Fibroblast of skin of back (primary cell): ENCODE measurements at places on chromosomes 11 and 22.

DNA sequence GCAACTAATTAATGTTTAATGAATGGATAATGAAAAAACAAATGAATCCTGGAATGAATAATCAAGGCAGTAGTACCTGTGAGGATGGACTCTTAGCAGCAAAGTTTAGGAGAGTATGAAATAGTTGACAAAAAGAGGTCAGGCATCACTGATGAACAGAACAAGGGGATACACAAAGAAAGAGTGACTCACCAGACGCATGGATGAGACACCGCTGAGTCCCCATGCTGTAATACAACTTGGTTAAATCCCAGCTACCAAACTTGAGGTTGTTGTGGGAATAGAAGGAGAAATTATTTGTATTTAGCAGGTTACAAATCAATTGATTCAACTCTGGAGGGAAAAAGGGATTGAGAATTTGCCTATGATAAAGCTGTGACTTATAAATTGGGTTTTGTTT is 976.9 kb upstream of the TENM4 start:
- DNase-seq, result peak; percentile 1

DNA sequence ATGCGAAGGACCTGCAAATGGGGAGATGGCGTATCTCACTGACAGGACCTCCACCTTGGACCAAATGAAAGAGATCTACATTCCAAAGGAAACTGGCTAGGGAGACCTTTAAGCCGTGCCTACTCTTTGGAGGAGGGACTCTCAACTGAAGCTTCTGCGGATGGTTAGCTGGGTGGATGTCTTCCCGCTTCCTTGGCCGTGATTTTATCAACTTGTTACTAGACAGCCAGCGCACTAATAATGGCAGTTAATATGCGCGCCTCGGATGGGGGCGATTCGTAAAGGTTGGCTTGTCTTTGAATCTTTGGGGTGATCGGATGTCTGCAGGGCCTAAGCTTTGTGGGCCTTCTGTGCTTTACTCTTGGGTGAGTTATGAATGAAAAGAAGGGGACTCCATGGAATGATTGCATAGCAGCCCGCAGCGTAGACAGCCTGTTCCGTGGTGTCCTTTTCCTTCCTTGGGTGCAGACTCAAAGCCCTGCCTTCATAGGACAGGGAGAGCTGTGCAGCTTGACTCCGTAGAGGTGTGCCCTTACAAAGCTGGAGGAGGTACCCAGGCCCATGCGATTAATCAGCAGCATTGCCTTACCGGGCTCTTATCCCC is 1.5 kb downstream of the ZNRF3 start:
- no peak for DNase-seq

GRCh38 chr22:33296941-33297340 is 238.8 kb upstream of the SYN3 start:
- DNase-seq, result no peak

GRCh38 chr22:50083462-50084079 is 1.7 kb downstream of the MLC1 start:
- DNase-seq, result no peak

DNA sequence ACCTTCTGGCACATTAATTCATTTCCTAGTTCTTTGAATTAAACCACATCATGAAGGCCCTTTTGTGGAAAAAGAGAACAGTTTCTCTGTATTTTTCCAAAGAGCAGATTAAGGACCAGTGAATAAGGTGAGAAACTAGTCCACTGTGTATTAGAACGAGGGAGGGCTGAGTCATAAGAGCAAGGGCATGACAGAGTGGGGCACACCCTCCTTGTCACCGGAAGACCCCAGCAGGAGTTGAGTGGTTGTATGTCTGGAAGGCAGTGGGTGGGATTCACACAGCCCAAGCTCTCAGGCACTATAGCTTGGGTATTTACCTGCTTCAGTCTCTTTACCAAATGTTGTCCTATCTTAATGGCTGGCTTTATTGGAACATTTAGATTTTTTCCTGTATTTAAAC is 86.8 kb downstream of the BMAL1 start:
- peak; percentile 59 for DNase-seq

- DNase-seq, result no peak
Observed at GRCh38 chr11:32290783-32291182, 144.6 kb downstream of the WT1 start.

GRCh38 chr22:50186761-50187523 is 1.2 kb downstream of the TRABD start:
- DNase-seq, result peak; percentile 18
